ENCODE measurements at places on chromosomes 3 and 15. TPM values are rescaled to one million over a fixed set of nuclear protein-coding genes. Genes with fewer than 3 reads are reported as not detected.
A peak's percentile ranks its signal among the peaks of the same experiment; 100 is the strongest.

The FBXW12 gene
- not detected for total RNA-seq

The PRR20G gene
- total RNA-seq, result not detected

The GOLGA8S gene
- total RNA-seq, result not detected

The ARPP21 gene
- not detected for total RNA-seq

The RASA2 gene
- total RNA-seq, result 15.3 TPM

The ZNF592 gene
- 4.9 TPM for total RNA-seq

The MYD88 gene
- 29.9 TPM for total RNA-seq

The TEX9 gene
- 0.93 TPM for total RNA-seq

The RETNLB gene
- not detected for total RNA-seq

GRCh38 chr3:13700889-13701288, 152.0 kb downstream of the FBLN2 start:
- no peak for DNase-seq

DNA sequence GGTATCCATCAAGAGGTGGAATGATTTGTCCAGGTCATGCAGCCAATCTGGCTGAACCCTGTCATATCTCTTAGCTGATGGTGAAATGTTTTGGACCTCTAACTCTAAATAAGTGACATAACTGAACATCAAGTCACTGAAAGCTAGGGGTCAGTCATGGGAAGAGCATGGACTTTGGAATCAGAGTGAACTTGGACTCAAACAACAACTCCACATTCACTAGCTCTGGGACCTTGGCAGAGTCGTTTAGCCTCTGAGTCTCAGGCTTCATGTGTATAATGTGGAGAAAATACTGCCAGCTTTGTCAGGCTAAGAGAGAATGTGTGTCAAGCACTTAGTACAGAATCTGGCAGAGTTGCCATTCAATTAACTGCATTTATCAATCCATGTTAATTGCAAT, 557.8 kb upstream of the CFAP20DC start:
- DNase-seq, result no peak

DNA sequence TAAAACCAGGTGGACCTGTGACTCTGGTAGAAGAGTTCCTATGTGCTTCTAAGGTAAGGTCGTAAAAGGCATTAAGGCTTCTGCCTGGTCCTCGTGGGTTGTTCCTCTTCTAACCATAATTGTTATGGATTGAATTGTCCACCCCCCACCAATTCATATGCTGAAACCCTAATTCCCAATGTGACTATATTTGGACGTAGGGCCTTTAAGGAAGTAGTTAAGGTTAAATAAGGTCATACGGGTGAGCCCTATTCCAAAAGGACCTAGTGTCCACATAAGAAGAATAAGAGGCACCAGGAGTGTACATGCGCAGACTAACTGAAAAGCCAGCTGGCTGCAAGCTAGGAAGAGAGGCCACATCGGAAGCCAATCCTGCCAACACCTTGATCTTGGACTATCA, 1.9 kb downstream of the ADPGK start:
- no peak for DNase-seq

DNA sequence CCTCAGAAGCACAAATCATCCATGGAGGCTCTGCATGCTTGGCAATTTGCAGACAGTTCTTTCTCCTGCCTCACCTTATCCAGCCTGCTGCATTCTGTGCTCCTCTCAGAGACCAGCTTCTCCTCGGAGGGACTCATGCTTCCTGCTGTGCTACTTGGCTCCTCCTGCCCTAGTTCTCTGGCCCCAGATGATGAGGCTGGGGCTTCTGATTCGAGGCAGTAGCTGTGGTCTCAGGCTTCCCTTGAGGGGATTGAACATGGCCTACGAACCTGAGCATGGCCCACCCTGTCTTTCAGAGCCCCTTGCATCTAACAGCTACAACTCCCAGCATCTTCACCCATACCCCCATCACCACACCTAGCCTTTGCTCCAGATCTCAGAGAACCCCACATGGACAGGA, 6.7 kb downstream of the VIPR1 start:
- no peak for DNase-seq

DNA sequence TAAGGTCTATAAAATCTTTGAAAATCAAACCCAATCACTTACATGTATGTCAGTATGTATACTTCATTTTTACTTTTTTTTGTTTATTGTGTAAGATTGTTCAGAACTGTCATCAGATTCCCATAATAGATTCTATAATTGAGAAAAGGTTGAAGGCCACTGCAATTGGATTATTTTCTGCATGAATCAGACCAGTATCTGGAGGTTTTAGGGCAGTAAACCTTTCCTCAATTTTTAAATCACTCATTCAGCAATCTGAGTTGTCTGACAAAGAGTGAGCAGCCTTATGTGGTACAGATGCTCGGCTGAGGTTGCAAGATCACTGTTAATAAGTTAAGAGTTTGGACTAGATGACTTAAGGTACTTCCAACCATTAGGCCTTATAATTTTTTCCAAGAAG, 96.0 kb downstream of the TP63 start:
- no peak for DNase-seq

- DNase-seq, result no peak
These were observed 23.3 kb downstream of the FBN1 start for GRCh38 chr15:48622237-48622636.

- no peak for DNase-seq
These were observed 267.6 kb upstream of the MDFIC2 start for GRCh38 chr3:70580021-70580420.

DNA sequence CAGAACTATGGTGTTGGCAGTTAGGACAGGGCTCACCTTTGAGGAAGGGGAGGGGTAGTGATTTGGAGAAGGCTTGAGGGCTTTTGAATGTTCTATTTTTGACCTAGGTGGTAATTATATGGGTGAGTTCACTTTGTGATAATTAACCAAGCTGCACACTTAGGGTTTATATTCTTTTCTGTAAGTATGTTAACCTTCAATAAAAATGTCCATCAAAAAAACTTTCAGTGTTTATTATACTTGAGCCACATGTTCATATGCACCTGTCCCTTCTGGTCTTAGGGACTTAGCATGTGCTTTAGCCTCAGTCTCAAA, 28.4 kb downstream of the PDE8A start:
- DNase-seq, result no peak

- peak; percentile 64 for DNase-seq
These were observed 137.4 kb downstream of the STT3B start for GRCh38 chr3:31670136-31670535.

- DNase-seq, result no peak
These were observed 256.6 kb downstream of the ROBO2 start for GRCh38 chr3:77296527-77296926.

DNA sequence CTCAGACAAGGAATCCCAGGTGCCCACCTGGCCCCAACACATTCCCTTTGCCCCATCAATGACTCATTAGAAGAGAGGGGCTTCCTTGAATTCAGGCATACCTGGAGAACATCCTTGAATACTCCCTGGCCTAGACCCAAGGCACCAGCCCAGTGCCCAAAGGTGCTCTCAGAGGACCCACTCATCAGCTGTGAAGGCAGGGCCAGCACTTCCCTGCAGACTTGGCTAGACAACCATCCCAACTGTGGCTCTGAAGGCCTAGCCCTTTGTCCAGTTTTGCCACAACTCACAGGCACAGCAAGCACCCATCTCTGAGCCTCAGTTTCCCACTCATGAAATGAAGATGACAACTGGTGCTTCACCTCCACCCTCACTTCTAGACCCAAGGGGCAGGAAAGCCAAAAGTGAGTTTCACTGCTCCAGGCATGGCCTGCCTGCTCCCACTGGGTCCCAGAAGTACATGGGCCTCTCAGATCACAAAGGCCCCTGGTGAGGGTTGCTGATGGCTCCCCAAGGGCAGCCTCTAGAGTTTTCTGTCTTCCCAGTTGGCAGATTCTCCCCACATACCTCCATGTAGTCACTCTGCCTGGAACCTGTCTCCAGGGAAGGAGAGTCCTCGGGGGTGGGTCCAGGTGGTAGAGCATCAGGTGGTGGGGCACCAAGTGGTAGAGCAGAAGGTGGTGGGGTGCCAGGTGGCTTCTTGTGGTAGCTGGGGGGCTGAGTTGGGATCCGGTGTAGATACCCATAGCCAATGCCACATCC, 7.5 kb downstream of the GORASP1 start:
- DNase-seq, result no peak

- no peak for DNase-seq
These were observed 14.2 kb upstream of the PLXNA1 start for GRCh38 chr3:126968391-126969390.

GRCh38 chr3:11126653-11127052, 27.6 kb upstream of the HRH1 start:
- DNase-seq, result no peak

- DNase-seq, result no peak
These were observed 298.3 kb downstream of the ZBTB20 start for GRCh38 chr3:114848643-114849350.

DNA sequence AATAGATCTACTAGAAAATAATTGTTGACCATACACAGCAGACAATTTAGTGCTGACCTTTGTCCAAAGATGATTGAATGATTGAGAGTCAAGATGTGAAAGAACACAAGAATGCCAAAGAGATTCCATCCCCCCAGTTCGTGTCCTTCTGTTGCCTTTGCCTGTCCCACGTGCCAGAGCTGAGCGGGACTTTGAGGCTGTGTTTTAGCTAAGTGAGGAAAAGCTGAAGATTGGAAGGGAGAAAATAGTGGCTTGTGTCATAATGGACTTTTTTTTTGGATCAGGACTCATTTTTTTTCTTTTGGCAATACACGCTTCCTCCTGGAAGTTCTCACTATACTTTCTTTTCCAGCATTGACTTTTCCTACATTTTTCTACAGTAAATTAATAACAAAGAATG, 206.6 kb upstream of the MDFIC2 start:
- no peak for DNase-seq

- peak; percentile 66 for DNase-seq
These were observed 59.1 kb downstream of the SMAD6 start for GRCh38 chr15:66760968-66761725.

DNA sequence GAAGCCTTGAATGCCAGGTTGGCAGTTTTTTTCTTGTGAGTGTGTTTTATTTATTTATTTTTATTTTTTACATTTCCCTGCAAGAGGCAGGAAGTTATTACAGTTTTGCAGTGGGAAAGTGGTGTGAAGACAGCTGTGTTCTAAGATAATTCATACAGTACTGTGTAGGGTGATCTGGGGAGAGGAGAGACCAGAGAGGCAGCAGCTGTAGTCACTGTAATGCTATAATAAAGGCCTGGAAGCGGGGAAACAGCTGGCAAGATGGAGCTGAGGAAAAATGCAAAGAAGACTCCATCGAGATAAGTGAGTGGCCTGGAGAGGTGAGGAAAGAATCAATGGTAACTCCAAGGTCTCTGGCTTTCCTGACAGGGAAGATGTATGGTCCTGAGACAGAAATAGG, 23.1 kb downstream of the CNTN3 start:
- no peak for DNase-seq

- no peak for DNase-seq
These were observed 228.1 kb downstream of the SNRPN start for GRCh38 chr15:25182736-25183445.

GRCh38 chr15:99522288-99522687, 43.5 kb upstream of the MEF2A start:
- no peak for DNase-seq

DNA sequence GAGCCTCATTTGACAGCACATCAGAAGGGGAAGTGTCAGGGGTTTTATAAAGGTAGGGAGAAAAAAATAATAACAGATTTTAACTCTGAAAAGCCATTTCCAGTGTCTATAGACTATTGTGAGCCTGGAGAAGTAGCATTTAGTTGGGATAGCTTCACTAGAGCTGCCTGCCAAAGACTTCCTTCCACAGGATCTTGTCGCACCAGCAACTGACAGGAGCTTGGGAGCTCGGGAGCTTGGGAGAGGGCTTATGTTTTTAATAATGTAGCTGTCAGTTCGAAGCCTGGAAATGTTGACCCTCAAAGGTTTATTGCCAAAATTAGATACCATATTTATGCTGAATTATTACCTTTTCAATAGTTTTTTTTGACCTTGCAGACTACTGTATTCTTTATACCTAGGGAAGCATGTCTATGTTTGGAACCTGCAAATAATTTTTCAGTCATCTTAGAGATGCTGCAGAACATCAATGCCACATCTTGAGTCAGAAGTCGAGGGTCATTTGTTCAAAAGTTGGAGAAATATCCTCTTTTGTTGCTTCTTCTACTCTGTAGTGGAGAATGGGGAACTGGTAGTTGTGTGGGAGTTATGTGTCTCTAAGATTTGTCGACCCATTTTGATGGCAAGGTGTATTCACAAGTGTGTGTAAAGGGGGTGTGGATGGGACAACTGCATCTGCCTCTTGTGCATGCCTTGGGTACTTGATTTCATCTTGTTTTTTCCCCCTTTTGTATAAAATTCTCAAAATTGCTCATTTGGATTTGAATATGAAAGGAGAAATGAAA, 41.7 kb downstream of the ARPP21 start:
- no peak for DNase-seq

- no peak for DNase-seq
These were observed 4.1 kb upstream of the ECT2 start for GRCh38 chr3:172746475-172746874.

DNA sequence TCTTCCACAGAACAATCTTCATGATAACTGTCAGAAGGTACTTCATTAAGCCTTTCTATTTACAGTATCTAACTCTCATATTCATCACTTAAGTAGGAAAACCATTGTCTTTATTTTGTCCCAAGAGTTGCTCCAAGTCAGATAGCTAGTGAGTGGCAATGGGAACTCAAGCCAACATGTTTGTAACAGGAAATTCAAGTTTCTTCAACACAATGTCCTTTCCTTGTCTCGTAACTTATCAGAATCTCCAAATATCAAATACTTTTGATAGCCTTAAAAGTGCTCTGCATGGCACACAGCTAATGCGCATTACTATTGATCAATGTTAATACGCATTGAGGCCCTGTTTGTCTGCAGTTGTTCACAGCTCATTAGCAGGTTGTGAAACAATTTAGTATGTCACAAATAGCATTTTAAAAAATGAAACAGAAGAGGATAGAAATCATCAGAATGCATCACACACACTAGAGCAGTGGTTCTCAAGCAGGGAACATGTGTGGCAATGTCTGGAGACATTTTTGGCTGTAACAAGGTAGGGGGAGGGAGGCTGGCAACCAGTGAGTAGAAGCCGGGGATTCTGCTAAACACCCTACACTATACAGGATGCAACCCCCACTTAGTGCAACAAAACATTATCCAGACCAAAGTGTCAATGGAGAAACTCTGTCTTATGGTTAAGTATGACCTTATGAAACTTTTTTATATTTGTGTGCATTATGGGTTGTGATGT, 27.5 kb downstream of the BTLA start:
- no peak for DNase-seq

GRCh38 chr3:42290966-42291714, 25.2 kb upstream of the CCK start:
- DNase-seq, result no peak

- DNase-seq, result no peak
These were observed 25.3 kb downstream of the STARD5 start for GRCh38 chr15:81298611-81299010.

All from dermis blood vessel endothelial cell (primary cell).